Stimulated activated CD8-positive, alpha-beta memory T cell treated with anti-CD3 and anti-CD28 coated beads, Interleukin-4, amount 100 ng/mL, for 1 hour (primary cell): ENCODE measurements at places on chromosomes 5 and 9.

DNA sequence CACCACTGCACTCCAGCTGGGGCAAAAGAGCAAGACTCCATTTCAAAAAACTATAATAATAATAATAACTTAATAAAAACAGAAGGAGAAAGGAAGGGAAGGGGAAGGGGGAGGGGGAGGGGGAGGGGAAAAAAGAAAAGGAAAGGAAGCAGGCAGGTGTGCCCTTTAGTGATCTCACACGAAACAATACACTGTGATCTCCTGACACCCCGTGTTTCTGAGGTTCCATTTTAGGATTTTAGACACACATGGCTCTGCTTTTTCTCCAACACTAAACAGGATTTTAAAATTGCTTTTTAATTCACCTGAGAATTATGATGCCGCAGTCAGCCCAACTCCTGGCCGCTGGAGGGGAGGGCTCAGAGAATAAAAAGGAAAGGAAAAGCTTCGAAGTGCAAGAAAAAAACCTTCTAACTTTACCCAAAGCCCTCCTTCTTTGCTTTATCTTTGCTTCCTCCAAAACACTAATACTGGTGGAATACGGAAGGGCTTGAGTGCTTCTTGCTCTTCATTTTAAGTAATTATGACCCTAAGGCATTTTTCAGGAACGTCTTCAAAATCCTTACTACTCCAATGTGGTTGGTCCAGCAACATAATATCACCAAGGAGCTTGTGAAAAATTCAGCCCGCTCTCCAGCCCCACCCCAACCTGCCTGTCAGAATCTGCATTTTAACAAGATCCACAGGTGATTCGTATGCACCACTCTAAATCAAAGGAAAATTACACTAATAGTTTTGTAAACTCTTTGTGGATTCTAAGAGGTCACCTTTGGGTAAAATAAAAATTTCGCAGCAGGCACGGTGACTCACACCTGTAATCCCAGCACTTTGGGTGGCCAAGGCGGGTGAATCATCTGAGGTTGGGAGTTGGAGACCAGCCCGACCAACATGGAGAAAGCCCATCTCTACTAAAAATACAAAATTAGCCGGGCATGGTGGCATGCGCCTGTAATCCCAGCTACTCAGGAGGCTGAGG lies 66.0 kb downstream of the MYO10 start:
- no peak for DNase-seq

- no peak for DNase-seq
These were observed 38.5 kb upstream of the SLC44A1 start for GRCh38 chr9:105205787-105206495.

GRCh38 chr5:56862909-56863308 lies 46.5 kb upstream of the SETD9 start:
- no peak for DNase-seq

DNA sequence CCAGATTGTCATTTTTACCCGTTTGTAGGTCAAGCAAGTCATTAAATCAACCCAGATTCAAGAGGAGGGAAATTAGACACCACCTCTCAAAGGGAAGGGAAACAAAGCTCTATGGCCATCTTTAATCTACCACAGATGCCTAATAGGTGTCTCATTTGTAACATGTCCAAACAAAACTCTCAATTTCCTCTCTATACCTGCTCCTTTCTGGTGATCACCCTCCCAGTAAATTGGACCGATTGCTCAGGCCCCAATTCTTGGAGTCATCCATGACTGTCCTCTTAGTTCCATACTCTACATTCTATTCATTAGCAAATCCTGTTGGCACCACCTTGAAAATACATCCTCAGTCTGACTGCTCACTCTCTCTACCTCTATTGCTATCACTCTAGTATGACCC lies 22.1 kb upstream of the UGCG start:
- no peak for DNase-seq

DNA sequence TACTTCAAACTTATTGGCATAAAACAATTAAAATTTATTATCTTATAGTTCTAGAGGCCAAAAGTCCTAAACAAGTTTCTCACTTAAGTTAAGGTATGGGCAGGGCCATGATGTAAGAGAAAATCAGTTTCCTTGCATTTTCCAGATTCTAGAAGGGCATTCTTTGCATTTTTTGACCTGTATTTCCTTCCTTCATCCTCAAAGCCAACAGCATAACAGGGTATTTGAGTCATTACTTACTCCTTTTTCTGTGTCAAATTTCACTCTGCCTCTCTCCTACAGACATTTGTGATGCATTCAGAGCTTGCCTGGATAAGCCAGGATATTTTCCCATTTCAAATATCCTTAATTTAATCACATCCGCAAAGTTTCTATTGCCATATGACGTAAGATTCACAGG lies 1499.0 kb downstream of the EFNA5 start:
- DNase-seq = no peak

DNA sequence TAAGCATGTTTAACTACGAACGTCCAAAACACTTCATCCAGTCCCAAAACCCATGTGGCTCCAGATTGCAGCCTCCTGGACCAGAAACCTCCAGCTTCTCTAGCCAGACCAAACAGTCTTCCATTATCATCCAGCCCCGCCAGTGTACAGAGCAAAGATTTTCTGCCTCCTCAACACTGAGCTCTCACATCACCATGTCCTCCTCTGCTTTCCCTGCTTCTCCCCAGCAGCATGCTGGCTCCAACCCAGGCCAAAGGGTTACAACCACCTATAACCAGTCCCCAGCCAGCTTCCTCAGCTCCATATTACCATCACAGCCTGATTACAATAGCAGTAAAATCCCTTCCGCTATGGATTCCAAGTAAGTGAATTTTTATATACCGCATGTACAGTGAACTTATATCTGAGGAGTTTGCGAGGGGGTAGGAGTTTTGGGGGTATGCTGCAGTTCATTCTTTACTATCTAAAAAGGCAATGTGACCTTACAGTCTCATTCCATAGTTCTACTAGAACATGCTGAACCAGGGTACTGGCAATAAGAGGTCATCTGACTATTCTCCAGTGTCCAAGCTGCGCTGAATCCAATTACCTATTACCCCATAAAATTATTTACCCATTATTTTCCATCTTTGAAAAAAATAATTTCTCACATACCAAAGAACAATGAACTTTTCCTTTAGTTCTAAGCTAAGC lies 3.1 kb downstream of the MYOT start:
- no peak for DNase-seq

GRCh38 chr9:135219676-135220600 lies 132.5 kb downstream of the OLFM1 start:
- DNase-seq = no peak

- DNase-seq = no peak
These were observed 187.4 kb upstream of the NFIB start for GRCh38 chr9:14501366-14501765.

DNA sequence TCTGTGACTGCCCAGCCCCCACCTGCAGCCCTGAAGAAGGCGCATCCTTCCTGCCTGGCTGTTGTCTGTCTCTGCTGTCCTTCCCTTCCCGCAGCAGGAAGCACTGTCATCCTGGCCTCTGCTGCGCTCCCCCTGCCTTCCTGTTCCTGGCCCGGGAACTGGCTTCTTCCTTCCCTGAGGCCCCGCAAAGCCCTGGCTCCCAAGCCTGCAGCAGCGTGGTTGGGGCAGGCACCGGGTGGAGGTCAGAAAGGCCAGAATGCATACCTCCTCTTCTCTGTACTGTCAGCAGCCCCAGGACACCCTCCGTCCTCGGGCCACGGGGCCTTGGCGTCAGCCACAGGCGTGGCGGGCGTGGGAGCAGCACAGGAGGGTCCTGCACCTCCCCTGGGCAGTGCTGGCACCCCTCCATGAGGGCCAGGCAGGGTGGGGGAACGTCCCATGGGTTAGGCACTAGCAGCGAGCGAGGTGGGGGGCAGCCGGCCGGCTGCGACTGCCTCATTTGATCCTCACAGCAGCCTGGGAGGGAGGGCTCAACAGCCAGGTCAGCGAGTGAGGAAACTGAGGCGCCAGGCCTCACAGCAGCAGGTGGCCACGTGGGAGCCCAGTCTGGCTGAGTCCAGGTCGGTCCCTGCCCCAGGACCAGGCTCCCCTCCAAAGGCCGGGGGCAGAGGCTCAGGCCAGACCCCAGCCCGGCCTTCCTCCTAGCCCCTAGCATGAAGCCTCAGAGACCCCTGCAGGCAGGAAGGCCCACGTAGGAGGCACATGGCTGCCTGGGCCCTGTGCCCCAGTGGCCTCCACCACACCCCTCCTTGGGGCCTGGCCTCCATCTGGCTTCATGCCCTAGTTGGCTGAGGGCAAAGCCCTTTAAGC lies 9.4 kb downstream of the FLT4 start:
- DNase-seq = no peak

DNA sequence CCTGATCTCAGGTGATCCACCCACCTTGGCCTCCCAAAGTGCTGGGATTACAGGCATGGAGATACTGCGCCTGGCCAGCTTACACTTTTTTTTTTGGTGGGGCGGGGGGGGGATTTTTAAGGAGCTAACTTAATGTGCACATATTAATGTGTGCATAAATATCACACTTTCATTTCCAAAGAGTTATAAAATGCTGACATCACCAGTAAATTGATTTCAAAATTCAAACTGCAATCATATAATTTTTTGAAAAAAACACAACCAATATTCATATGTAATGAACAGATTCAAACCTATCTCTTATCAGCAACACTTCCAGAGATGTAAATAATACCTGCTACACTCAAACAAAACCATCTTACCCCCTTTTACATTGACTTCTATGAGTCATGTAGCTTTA lies 1006.6 kb upstream of the DMAC1 start:
- no peak for DNase-seq

DNA sequence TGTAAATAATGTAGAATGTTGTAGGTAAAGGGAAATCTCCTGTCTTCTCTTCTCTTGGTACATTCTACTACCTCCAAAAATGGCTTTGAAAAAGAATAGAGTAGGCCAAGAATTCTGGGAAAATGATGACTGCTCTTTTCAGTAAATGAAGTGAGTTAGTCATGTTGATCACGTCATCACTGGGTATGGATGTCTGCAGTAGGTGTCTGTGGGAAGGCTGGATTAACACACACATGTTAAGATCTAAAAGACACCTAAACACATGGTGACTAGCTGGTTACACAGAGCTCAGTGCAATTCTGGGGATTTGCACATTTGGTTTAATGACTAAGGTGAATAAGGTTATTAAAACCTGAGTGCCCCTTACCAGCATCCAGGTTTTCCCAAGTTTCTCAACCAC lies 161.5 kb downstream of the CEP120 start:
- no peak for DNase-seq

DNA sequence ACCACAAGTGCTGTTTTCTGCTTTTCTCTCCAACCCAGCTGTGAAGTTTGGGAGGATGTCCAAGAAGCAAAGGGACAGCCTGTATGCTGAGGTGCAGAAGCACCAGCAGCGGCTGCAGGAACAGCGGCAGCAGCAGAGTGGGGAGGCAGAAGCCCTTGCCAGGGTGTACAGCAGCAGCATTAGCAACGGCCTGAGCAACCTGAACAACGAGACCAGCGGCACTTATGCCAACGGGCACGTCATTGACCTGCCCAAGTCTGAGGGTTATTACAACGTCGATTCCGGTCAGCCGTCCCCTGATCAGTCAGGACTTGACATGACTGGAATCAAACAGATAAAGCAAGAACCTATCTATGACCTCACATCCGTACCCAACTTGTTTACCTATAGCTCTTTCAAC lies 145.2 kb downstream of the RORB start:
- no peak for DNase-seq

DNA sequence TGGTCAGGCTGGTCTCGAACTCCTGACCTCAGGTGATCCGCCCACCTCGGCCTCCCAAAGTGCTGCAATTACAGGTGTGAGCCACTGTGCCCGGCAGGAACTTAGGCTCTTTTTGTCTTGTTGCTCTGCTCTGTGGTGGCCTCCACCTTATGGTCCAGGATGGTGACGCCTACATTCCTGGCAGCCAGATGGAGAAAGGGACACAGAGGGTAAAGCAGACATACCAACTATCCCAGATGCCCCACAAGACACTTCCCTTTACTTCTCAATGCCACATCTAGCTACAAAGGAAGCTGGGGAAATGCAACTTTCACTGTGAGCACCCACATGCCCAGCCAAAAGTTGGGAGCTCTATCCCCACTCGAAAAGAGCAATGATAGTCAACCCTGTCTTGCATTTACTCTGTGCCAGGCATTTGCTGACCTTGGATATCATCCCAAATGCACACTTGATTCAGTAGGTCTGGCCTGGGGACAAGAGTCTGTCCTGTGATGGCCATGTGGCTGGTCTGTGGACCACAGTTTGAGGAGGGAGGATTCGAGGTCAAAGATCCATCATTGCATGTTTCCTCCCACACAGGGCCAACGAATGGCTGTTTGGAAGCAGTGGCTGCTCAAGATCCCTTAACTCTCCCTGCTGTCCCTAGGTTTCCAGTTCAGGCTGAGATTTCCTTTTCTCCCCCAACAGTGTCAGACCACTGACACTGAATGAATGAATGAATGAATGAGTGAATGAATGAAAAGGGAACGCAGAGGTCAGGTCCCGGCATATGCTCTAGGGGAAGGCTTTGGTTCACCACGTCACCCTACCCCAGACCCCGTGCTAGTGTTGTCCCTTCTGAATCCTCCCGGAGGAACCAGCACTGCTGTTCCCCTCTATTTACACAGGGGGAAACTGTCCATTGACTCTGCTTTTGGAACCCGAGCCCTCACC lies 1.4 kb upstream of the ERGIC1 start:
- no peak for DNase-seq

- no peak for DNase-seq
These were observed 143.8 kb upstream of the VLDLR start for GRCh38 chr9:2477755-2478154.

DNA sequence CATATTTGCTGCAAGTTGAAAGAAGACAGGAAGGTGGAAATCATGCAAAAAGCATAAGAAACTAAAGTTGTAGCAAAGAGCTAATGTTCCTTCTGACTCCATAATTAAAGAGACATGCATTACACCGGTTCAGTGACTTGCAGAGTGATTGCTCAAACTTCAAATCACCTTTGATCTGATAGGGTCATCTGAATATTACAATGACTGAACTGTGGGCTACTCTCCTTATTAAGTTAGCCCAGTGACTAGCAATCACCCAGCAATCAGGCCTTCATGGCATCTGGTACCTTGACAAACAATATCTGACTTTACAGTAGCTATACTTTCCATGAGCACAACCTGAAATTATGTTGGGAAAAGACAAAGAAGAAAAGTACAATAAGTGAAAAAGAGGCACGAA lies 84.9 kb downstream of the NREP start:
- DNase-seq = no peak

GRCh38 chr5:68053202-68053601 lies 162.4 kb upstream of the PIK3R1 start:
- DNase-seq = no peak

DNA sequence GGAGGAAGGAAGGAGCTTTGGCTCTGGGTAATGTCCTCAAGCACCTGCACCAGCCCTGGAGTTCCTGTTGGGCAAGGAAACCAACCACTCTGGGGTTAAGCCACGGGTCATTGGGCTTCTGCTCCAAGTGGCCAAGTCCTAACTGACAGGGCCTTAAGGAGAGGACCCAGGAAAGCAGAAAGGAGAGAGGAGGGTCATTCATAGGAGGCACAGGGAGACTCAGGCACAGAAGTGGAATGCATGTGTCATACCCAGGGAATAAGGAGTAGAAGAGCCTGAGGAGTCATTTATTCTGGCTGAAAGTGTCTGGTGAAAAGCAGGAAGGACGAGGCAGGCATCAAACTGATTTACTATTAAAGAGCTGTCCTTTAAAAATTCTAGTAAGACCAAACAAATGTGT lies 129.2 kb downstream of the DMRT2 start:
- no peak for DNase-seq
